CD4-positive, alpha-beta T cell treated with Interleukin-12 subunit alpha and Interleukin-12 subunit beta, for 1 hour (primary cell): ENCODE measurements at places on chromosomes 7 and 10.

DNA sequence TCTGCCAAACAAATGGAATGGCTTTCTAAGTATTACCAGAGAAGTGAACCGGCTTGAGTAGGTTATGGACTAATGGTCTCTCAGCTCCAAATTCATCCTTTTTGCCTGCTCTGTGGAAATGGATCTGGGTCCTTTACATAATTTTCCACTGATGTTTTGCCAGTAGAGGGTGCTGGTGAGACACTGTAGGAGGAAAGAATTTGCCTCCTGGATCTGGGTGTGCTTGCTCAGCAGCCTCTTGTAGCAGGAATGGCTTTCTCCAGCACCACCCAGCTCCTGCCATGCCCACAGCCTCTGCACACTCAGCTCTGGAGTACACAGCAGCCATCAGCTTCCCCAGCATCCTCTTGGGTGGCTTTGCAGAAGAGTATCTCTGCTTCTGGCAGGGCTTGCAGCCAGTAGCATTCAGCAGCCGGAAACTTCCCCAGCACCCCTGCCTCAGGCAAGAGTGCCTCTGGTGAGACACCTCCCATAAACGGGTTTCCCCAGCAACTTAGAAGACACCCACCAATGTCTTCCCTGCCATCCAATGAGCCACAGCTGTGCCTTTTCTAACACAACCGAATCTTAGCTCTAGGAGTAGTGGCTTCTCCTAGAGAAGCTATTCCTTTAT, 235.0 kb upstream of the PLPP4 start:
- no peak for DNase-seq

DNA sequence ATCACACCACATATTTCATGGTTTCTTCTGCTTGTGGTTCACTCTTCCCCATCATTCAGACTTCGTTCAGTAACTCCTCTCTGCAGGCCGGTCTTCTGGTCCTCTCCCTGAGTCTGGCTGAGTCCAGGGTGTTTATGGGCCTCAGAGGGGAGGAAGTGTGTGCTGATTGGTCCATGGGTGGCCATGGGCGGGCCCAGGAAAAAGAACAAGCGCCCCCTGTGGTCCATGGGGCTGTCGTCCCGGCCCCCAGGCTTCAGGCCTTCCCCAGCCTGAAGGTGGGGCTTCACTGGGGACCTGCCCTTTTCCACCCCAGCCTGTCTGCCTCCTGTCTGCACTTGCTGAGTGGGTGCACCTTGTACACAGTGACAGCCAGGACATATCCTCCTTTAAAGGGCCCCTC, 123.7 kb downstream of the VIPR2 start:
- no peak for DNase-seq

GRCh38 chr10:34792881-34793280, 22.2 kb downstream of the PARD3 start:
- no peak for DNase-seq

DNA sequence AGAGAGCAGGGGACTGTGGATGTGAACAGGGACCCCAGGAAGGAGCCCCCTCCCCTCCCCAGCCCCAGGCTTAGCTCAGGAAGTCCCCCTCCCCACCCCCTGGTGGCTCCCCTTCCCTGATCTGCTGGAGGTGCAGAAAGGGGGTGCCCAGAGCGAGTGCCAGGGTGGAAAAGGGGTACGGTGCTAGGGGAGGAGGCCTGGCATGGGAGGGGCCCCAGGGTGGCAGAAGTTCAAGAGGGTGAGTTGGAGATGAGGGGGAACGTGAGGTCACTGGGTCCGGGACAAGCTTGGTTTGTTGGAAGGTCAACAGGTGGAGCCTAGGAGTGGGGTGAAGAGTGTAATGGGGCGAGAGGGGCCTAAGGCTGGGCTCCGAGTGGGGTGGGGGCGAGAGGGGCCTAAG, 21.5 kb upstream of the TBL2 start:
- no peak for DNase-seq

- peak; percentile 90 for DNase-seq
These were observed 221.6 kb upstream of the MKLN1 start for GRCh38 chr7:131105799-131106680.
